ENCODE measurements at places on chromosomes 7 and 10.
A peak's percentile ranks its signal among the peaks of the same experiment; 100 is the strongest.

GRCh38 chr7:134351424-134351823, 34.7 kb upstream of the SLC35B4 start:
- DNase-seq: no peak

GRCh38 chr7:20165146-20165510, 52.1 kb downstream of the MACC1 start:
- no peak for DNase-seq

DNA sequence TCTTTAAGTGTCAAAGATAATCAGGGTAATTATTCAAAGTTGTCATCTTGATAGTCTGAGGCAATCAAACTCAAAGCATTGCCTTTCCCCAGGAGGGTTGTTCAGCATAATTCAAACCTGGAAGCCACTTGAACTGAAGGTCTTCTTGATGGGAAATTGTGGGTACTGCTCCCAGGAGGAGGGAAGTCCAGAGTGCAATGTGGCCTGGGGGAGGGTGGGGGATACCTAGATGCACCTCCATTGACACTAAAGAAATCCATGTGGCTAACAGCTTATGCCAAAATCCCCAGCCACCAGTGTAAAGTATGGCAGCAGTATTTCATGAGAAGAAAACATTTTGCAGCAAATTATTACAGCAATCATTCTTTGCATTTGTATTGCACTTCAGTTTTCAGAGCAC, 114.9 kb downstream of the STRA8 start:
- DNase-seq: no peak

- DNase-seq: no peak
These were observed 491.7 kb downstream of the ARL4A start for GRCh38 chr7:13179011-13179582.

GRCh38 chr10:93461807-93462178, 20.3 kb downstream of the MYOF start:
- no peak for DNase-seq

GRCh38 chr10:72122221-72122620, 33.9 kb upstream of the SPOCK2 start:
- no peak for DNase-seq

- DNase-seq: no peak
These were observed 419.5 kb downstream of the PAXIP1 start for GRCh38 chr7:154583454-154583853.

GRCh38 chr7:18041191-18041590, 13.5 kb upstream of the PRPS1L1 start:
- DNase-seq: no peak

DNA sequence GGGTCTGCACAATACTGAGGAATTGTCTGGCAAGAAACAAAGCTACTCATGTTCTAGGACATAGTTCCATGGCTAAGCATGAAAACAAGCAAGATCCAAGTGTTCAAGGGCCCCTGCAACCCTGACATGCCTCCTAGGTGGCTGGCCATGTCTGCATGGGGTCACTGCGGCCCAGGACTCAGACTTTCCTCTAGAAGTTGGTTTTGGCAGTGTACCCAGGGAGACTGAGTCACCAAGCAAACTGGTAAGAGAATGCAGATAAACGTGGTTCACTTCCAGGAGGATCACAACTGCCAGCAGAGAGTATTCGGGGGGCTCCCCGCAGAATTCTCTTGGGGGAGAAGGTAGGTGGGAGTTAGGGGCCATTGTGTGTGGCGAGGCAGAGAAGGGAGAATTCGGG, 7.4 kb upstream of the PFKFB3 start:
- peak; percentile 78 for DNase-seq

- DNase-seq: no peak
These were observed 239.2 kb downstream of the RNLS start for GRCh38 chr10:88343761-88344484.

GRCh38 chr7:158097453-158098124, 490.0 kb downstream of the PTPRN2 start:
- no peak for DNase-seq

GRCh38 chr10:31942892-31943291, 14.3 kb upstream of the ARHGAP12 start:
- no peak for DNase-seq

DNA sequence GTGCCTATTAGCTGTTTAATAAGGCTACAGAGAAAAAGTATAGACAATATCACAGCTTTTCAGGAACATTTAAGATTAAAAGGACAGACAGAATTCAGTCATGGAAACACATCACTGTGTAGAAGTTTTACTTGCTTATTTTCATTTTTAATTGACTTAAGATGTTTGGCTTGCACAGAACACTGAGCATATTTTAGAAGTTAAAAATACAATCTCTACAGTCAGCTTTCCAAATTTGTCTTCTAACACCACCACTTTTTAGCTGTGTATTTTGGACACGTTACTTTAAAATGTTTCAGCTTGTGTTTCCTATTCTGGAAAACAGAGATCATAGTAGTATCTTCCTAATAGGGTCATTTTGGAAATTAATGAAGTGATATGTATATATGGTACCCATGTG, 11.8 kb downstream of the CFAP69 start:
- no peak for DNase-seq

DNA sequence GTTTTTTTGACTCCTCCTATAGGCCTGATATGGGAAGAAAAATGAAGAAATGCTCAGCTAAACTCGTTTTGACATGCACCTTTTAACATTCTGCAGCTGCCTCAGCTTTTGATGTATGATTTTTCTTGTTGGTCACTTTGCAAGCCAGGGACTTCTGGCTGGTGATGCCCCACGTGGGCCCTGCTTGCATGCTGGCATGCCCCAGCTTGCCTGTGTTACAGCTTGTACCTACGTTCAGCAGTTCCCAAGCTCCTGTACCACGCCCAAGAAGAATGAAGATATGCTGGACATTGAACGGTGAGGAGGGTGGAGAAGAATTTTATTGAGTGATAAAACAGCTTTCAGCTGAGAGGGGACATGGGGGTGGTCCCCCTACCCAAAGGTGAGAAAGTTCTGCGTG, 245.6 kb upstream of the FZD8 start:
- no peak for DNase-seq

DNA sequence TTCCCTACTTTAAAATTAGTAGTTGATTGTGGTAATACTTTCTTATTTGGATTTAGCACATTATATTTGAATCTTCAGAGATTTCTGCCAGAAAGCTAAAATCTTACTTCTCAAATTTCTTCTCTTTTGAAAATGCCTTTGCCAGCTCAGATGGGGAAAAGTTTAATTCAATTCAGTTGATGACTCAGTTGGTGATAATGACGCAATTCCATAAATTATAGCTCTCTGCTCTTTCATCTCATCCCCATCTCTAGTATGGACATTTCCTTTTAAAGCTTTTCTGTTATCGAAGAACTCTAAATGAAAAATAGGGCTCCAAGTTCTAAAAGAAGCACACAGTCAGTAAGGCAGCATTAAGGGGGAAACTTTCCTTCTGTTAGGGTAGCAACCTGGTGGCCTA, 25.5 kb downstream of the RNLS start:
- DNase-seq: no peak

DNA sequence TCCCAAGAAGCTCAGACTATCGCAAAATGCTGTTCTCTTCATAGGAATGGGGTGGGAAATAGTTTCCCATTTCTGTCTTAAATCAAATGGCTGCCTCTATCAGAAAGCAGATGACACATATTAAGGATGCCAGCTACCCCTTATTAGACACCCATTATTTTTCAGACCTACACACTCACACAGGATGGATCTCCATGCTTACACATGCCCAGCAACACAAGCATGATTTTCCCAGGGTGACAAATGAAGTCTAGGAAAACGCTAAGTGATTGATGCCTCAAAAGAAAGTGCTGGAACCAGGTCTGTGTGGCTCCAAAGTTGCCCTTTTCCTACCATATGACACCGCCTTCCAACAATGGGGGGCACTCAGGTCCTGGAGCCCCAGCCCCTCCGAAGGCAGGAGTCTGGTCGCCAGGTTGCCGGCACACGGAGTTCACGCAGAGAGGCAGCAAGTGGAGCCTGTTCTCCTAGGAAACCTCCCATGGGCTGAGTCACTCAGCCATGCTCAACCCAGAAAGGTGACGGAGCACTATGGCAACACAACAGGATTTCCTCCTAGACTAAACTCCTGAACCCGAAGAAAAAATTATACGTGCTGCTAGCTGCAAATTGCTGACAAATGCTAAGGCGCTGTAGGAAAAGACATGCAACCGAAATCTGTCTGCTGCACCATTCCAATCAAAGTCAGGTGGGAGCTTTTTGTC, 19.8 kb downstream of the VOPP1 start:
- peak; percentile 96 for DNase-seq

- DNase-seq: no peak
These were observed 111.1 kb upstream of the SH2B2 start for GRCh38 chr7:102175423-102176170.

DNA sequence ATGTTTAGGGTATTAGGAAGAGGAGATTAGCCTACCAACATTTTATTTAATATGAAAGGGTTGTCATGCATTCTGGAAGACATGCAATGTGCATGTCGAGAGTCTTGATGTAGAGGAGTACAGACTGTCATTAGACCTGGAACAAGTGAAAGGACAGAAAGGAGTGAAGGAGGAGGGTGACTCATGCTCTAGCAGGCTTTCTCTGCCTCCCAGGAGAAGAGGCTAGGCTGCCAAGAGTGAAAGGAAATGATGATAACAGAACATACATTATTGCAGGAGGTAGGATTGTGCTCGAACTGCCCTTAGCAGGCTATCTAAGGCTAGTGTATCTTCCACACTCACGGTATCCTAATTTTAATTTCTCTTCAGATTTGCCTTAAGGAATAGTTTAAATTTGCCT, 228.8 kb downstream of the EXOC4 start:
- DNase-seq: peak; percentile 82

DNA sequence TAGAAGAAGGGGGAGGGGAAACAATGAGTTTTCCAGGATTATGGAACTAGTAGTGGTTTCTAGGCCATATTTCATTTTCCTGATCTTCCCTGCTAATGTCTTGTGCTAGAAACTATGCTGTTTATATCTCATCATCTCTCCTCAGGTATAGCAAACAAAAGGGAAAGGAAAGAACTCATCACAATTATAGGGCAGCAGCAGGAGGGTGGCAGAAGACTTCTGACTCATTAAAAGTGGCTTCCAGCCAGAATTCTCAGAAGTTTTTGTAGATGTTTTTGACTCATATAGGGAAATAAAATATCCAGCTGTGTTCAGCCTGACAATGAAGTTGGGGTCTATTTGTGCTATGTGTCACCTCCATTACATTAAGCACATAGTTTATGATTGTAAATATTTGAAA, 6.5 kb downstream of the AHR start:
- peak; percentile 88 for DNase-seq

GRCh38 chr10:135132-135600, at the start of gene ZMYND11:
ZMYND11 (plus strand) TSS chr10:135455; CDS start chr10:180013, 44,558 bp downstream.
- peak; percentile 8 for DNase-seq

DNA sequence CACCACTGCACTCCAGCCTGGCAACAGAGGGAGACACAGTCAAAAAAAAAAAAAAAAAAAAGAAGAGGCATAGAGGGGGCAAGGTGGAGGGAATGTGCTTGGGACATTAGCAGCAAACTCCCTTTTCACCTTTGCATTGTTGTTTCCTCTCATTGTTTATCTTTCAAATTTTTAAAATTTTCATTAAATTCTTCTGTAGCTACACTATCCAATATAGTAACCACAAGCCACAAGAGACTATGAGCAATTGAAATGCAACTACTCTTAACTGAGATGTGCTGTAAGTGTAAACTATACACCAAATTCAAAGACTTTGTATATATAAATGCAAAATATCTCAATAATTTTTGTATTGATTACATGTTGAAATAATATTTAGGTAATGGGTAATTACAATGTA, 43.4 kb downstream of the EBLN1 start:
- DNase-seq: no peak

GRCh38 chr10:124568339-124568738, 106.7 kb downstream of the LHPP start:
- DNase-seq: no peak

DNA sequence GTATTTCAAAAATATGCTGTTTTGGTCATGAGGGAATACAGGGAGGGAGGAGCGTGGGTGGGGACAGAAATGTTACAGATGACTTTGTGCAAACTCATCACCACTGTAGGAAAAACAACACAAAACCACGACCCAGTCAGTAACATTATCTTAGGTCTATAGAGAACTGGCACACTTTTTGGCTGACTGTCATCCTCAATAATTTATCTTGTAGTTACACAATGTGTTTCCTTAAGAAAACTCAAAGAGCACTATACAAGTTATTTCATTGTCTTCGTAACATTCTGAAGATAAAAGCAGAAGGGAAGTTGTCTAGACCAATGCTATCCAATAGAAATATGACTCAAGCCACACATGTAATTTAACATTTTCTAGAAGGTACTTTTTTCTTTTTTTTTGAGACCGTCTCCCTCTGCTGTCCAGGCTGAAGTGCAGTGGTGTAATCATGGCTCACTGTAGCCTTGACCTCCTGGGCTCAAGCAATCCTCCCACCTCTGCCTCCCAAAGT, 16.9 kb upstream of the CDK14 start:
- DNase-seq: peak; percentile 86

Measured in brain microvascular endothelial cell (primary cell).